ENCODE measurements at places on chromosomes 1 and 21. TPM values are rescaled to one million over a fixed set of nuclear protein-coding genes. Genes with fewer than 3 reads are reported as not detected.

Gene BLACAT1
- total RNA-seq: 6.3 TPM

GRCh38 chr1:41442697-41443251 is 41.7 kb downstream of the EDN2 start:
- H3K27me3 ChIP-seq: peaks cover 9% of the 10 kb centered on the region
- H3K4me1 ChIP-seq: no peaks in the 10 kb centered on the region
- no peaks in the 10 kb centered on the region for H3K36me3 ChIP-seq
- peak overlapping the region; percentile 16 for H3K27ac ChIP-seq
- no peak for DNase-seq
- H3K4me3 ChIP-seq: no peak overlapping the region

- DNase-seq: no peak
- no peak overlapping the region for H3K4me3 ChIP-seq
- no peaks in the 10 kb centered on the region for H3K36me3 ChIP-seq
- H3K4me1 ChIP-seq: peaks cover 10% of the 10 kb centered on the region
Measured at GRCh38 chr1:182261655-182262054, 129.9 kb downstream of the GLUL start.

- H3K4me3 ChIP-seq: no peak overlapping the region
- H3K36me3 ChIP-seq: no peaks in the 10 kb centered on the region
- no peak overlapping the region for H3K27ac ChIP-seq
- no peak for DNase-seq
- H3K27me3 ChIP-seq: no peaks in the 10 kb centered on the region
Measured at GRCh38 chr1:96649301-96649700, 72.3 kb upstream of the PTBP2 start.

DNA sequence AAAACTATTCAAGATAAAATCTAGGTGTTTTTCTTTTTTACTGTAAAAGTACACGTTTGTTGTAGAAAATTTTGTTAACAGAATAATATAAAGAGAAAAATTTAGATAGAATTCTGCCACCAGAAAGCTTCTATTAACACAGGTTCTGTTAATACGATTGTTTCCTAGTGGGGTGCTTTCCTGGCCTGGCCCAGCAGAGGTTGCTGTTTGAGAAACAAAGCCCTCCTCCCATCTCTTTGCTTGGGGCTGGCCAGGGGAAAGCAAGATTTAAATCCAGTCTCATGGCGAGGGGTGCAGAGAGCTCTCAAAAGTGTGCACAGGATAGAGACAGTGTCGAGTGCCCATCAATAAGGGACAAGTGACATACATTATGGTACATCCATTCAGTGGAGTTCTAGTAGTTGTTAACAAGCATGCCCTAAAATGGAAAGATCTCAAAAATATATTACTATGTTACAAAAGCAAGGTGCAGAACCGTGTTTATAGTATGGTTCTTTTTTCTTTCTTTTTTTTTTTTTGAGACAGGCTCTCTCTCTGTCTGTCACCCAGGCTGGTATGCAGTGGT is 14.6 kb upstream of the ACBD3 start:
- no peaks in the 10 kb centered on the region for H3K27me3 ChIP-seq
- H3K4me3 ChIP-seq: no peak overlapping the region
- no peak for DNase-seq
- no peaks in the 10 kb centered on the region for H3K36me3 ChIP-seq
- H3K4me1 ChIP-seq: peaks cover 3% of the 10 kb centered on the region

All from progenitor cell of endocrine pancreas (in vitro differentiated cells).